ENCODE measurements at places on chromosomes 7 and 10.

GRCh38 chr7:118300177-118300576 is 75.7 kb downstream of the ANKRD7 start:
- no peak for DNase-seq

DNA sequence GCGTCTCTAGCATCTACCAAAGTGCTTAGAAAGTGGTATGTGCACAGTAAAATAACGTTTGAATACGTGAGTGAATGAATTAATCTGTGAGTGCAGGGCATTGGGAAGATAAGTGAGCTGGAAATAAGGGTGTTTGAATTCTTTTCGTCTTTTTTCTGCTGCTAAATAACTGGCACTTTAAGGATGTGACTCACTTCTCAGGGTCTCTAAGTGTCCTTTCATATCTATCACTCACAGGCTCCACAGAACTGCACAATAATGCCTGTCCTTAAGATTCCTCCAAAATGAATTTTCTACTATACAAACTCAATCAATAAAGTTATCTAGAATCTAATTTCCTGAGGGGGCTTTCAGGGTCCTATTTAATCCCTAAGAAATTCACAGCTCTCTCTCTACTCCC is 3.2 kb upstream of the DGKB start:
- no peak for DNase-seq

DNA sequence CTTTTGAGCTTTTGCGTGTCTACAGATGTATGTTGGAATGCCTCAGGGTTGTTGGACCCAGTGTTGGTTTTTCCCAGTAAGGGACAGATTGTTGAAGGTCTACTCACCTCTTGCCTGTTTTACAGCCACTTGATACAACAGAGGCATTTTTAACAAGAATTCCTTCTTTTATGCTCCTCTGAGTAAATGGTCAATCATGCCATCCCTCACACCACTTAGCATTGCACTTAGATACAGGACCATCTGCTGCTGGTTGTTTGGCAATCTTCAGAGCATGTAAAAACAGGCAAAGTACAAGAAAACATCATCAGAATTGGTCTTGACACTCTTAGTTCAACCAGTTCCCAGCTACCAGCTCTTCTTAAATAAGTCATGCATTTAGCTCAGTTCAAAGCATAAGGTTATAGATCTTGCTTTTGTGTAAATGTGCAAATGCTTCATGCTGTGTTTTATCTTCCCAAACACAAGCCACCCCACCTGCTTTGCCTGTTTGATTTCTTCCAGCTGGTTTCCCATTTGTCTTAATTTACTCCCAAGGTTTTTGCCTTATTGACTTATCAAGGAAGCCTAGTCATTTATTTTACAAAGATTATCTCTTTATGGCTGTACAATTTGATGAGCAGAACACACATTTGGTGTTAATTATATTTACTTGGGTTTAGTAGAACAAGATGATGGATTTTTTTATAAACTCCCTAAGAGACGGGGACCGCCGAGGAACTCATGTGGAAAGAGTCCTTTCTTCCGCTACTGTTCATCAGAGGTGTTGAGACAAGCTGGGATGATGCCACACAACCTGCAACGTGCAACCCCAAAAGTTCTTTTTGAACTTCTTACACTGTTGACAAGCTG is 136.6 kb downstream of the AHR start:
- DNase-seq = no peak

DNA sequence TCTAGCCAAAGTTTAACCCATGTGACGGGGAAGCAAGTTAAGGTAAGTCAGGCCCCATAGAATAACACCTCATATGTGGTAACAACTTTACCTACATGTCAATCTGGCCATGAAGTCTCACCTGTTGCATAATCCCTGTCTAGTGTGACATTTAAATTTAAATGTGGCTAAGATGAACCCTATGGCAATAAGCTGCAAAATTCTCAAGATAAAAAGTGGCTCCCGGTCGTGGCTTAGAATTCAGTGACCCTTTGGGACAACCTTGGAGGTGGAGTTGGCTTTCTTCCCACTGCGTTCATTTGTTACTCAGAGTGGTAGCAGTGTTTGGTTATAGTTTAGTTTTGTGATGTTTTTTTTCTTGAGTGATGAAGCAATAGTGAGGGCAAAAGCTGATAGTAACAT is 90.6 kb downstream of the ARID5B start:
- no peak for DNase-seq

DNA sequence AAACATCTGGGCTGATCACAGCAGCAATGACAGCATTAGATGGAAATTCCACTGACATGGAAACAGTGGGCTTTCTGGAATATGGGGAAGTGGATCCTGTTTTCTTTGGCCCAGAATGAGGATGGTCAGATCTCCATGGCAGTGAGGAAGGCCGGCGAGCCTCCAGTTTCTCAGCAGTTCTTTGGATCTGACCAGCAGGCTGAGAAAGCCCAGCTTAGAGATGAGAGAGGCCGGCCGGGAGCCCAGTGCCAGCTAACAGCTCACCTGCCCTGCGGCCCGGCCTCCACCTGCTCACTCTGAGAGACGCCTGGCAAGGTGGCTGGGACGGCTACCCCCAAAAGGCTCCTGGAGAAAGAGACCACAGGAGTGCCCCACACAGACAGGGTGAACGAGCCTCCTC is 24.2 kb downstream of the GPER1 start:
- DNase-seq = peak; percentile 69

- no peak for DNase-seq
Observed at GRCh38 chr7:151987748-151988529, 31.7 kb downstream of the GALNTL5 start.

GRCh38 chr10:12019283-12019971 is 23.2 kb downstream of the UPF2 start:
- DNase-seq = peak; percentile 20

DNA sequence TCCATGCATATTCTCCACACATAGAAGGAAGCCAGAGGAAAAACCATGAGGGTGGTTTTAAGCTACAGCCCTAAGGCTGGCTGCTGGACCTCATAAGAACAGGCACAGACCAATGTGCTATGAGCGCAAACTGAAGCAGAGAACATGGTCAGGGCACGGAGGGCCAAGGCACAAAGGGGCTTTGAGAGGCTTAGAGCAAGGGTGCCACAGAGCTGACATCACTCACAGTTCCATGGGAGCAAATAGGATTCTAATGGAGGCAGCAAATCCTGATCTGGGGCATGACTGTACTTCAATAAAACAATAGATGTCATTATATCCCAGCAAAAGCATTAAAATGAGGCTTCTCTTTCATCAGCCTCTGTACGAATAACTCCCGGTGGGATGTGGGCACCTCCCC is 162.4 kb downstream of the COBL start:
- no peak for DNase-seq

- DNase-seq = no peak
Observed at GRCh38 chr7:15130666-15131541, 228.4 kb upstream of the DGKB start.

GRCh38 chr10:116464257-116464656 is 36.6 kb downstream of the PNLIPRP3 start:
- DNase-seq = no peak

GRCh38 chr7:150339409-150339809 is 2.0 kb downstream of the RARRES2 start:
- no peak for DNase-seq

GRCh38 chr10:5776881-5777197 is 36.4 kb downstream of the GDI2 start:
- DNase-seq = no peak

- DNase-seq = no peak
Observed at GRCh38 chr10:42111076-42111475, 527.3 kb downstream of the ZNF33B start.

DNA sequence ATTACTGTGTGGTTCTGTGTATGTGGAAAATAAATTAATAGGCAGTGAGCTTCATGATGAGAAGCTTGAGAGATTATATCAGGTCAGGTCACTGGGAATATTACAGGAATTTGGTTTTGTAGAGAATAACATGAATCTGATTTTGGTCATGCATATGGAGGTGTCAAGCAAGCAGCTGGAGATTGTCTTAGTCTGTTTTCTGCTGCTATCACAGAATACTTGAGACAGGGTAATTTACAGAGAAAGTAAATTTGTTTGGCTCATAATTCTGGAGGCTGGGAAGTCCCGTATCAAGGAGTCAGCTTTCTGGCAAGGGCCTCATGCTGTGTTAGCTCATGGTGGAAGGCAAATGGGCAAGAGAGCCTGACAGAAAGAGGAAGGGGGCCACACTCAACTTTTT is 120.7 kb upstream of the FAM3C start:
- no peak for DNase-seq

GRCh38 chr10:43221419-43222209 is 45.3 kb downstream of the RASGEF1A start:
- peak; percentile 36 for DNase-seq

DNA sequence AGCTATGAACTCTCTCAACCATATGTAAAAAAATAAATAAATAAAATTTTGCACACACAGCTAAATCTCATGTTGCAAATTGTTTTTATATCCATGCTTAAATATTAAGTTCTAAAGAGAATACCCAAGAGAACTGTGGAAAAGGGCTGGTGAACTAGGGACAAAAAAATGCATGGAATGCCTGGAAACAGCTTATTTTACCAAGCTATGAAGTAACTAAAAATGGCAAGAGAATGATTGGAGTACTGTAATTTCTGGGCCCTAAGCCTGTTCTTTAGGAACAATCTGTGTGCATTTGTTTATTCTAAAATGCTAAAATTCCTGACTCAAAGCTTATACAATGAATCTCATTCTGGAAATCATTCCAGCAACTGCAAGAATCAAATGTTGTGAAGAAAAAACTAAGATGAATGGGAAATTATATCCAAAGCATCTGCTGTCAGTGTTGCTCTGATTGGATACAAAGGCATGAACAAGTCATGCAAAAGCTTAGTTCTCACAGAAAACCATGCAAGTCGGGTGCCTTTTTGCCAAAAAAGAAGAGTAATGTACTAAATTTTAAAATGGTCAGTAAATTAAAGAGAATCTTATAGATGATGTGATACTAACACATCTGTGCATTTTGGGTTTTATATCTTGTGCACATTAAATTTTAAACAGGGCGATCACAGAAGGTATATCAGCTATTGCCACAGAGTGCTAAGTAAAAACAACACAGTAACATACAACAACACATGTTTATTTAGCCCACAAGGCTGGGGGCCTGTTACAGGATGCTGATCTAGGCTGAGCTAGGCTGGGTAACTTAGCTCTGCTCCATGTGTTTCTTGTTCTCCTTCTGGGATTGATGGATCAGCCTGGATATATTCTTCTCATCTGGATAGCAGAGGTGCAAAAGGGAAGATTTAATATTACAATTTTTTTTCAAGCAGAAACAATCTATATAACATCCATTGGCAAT is 453.5 kb upstream of the SEMA3A start:
- DNase-seq = no peak

DNA sequence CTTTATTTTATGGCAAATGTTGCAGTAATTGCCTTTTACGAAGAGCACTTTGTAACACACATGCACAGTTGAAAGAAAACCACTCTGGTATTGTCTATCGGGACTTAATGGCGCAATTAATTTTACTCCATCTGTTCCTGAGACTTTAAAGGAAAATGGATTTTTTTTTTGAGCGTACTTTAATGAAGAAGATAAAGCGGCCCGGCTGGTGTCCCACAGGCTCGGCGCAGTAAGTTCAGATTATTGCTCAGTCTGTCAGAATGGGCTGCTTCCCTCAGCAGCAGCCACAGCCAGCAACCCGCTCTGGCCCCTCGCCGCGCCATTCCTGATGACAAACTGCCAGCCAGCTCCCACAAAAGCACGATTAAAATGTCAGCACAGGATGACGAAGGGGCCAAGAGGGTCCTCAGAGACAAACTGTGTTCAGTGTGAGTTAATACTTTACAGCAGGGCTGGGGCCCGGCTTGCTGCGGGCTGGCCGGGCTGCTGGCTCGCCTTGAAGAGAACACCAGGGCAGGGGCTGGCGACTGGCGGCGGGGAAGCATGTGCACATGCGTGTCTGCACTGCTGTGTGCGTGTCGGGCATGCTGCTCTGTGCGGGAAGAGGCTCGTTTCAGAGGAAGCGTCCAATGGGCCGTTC is 501.0 kb upstream of the GALNT17 start:
- DNase-seq = peak; percentile 64

GRCh38 chr10:109430043-109430760 is 493.1 kb downstream of the XPNPEP1 start:
- DNase-seq = peak; percentile 48

- no peak for DNase-seq
Observed at GRCh38 chr7:3302681-3303320, 1.7 kb downstream of the SDK1 start.

DNA sequence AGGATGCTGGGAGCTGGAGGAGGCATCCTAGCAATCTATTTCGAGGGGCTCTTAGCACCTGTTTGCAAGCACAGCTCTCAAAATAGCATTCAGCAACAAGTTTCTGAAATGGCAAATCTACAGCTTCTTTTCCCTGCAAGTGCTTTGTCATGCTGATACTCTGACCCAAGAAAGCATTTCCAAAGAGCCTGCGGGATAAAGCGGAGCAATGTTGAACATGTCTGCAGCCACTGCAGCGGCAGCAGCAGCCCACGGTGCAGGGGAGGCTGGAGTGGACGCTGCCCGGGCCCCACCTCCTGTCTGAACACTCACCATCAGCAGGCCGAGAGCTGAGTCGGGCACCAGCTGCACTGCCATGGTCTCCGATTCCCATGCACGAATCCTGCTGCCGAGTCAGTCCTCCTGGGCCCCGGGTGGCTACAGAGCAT is 964 bp downstream of the FRMD4A start:
- no peak for DNase-seq

GRCh38 chr10:124990671-124991625 is 49.0 kb downstream of the ZRANB1 start:
- DNase-seq = no peak

DNA sequence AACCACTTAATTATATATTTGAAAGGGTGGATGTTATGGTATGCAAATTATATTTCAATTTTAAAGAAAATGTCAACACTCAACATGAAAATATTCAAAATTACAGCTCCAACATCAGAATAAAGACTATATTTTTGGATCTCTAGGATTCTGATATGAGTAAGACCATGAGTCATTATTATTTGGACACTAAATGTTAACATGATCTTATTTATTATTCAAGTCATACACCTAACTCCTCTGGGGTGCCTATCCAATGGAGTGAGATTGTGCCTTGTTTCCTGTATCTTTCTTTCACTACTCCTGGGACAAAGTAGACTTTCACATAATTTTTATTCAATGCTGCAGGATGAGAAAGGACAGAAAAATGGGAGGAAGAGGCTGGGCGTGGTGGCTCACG is 135.2 kb upstream of the PRSS1 start:
- DNase-seq = no peak

- DNase-seq = no peak
Observed at GRCh38 chr7:136665878-136666509, 202.5 kb upstream of the CHRM2 start.

All from aorta (tissue), 5 donors.